ENCODE measurements at places on chromosomes 11 and 22.

- no peak for DNase-seq
Measured at GRCh38 chr11:94586546-94586945, 19.4 kb downstream of the PIWIL4 start.

DNA sequence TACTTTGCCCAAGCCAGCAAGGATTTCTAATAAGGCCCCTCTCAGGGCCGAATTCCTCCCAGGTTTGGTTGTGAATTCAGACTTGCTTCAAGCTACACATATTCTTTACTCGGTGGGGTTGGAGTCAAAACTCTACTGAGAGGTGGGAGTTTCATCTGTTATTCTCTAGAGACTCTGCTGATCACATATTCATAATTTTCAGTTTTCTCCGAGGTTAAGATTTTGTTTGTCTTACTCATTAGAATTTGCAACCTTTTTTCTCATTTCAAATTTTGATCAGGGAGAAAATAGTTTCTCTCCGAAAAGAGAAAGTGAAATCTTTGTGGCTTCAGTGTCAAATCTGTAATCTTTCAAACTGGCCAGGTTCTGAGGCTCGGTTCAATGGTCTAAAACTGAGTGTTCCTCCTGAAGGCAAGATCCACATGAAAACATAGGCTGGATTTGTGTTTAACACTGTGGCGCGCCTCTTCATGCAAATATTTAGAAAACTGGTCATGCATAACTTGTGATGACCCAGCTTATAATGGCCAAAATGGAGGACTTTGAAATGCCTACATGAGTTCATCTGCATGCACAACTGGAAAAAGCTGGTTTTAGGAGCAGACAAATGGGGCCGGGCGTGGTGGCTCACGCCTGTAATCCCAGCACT, 21.5 kb upstream of the GSTP1 start:
- no peak for DNase-seq

DNA sequence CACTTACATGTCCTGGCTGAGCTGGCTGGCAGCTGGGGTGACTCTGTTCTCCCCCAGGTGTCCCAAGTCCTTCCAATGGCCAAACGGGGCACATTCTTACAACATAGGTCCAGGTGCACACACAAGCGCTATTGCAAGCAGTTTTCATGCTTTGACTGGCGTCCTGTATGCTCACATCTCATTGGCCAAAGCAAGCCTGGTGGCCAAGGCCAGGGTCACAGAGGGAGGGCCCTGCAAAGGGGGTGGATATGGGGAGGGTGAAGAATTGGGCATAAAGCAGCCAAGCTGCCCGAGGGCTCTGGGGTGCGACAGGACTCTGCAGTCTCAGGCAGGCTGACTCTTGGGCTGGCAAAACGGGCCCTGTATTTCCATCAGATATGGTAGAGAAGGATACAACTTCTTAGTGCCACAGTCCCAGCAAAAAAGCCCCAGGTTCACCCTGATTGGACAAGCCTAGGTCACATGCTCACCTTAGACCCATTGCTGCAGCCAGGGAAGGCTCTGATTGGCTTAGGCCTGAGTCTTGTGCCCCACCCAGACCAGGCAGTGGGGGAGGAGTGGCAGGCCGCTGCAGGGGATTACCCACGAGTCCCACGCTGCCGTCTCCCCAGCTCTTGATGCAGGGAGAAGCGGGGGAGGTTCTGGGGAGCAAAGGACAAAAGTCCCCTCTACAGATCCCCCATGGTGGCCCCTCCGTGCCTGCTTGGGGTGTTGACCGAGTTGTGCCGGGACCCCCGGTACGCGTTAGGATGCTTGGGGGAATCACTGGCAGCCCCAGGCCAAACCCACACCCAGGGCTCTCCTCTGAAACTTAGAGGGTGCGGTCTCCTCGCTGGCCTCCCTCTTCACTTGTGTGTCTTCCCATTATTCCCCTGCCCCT, 110.8 kb downstream of the ARHGAP8 start:
- no peak for DNase-seq

GRCh38 chr22:23088199-23088604, 17.9 kb downstream of the GNAZ start:
- no peak for DNase-seq

DNA sequence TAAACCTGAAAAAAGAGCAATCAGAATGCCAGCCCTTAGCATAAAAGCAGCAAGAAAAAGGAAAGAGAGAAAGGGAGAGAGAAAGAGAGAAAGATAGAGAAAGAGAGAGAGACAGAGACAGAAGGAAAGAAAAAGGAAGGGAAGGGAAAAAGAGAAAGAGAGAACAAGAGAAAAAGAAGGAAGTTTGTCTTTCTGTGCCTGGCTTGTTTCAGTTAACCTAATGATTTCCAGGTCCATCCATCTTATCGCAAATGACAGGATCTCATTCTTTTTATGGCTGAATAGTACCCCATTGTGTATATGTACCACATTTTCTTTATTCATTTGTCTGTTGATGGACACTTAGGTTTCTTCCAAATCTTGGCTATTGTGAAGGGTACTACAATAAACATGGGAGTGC, 230.8 kb downstream of the GUCY1A2 start:
- no peak for DNase-seq

DNA sequence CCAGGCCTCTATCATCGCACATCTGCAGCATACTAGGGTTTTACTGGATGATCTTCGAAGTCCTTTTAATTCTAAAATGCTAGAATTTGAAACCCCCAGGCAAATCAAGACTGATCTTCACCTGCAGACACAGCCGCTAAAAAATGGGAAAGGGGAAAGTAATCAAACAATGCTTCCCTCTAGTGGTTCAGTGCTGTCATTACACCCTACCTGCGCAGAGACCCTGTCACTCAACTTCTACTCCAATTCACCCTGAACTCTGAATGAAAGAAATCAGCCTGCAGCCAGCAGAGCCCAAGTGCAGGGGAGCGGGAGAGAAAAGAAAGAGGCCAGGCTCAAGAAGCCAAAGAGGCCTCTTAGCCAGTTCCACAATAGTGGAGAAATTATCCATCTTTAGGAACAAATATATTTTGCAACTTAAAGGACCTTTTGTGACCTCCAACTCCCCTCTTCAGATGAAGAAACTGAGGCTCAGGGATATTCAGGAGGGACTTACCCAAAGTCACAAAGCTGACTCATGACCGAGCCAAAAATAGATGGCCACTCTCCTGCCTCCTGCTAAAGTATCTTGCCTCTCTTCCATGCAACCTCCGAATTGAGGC, 33.0 kb downstream of the SERGEF start:
- DNase-seq = no peak

DNA sequence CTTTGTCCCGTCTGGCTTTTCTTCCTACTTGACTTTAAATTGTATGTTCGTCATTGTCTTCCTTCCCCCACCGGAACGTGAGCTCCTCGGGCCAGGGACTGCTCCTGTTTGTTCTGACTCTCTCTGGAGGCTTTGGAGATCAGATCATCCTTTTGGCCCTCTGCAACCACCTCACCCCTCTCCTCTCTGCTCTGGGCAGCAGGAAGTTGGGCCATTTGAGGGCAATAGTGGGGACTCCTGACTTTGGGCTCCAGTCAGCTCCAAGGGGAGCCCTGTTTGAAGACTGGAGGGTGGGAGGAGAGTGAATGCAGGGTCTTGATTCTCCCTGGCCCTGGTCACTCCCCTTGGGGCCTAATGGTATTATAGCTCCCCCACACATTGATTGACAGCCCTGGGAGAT, 186.3 kb upstream of the B3GAT1 start:
- no peak for DNase-seq

DNA sequence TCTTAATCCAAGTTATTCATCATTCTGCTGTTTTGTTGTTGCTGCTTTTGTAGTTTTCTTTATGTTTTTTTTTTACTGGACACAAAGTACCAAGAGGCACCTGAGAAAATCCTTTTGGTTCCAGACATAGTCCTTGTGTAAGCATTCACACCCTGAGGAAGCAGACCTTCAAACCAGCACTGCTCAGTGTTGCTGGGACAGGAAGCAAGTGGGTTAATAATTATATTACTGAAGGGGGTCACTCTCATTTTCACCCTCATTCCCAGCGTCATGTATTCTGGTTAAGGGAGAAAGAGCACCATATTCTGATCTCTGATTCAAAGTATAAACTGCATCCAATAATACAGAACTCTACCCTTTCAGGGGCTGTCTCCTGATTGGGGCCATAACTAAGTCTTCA, 5.9 kb upstream of the ALKBH3 start:
- no peak for DNase-seq

- no peak for DNase-seq
Measured at GRCh38 chr11:126136507-126136906, 73.8 kb upstream of the CDON start.

- no peak for DNase-seq
Measured at GRCh38 chr11:12434325-12434654, 56.9 kb downstream of the PARVA start.

DNA sequence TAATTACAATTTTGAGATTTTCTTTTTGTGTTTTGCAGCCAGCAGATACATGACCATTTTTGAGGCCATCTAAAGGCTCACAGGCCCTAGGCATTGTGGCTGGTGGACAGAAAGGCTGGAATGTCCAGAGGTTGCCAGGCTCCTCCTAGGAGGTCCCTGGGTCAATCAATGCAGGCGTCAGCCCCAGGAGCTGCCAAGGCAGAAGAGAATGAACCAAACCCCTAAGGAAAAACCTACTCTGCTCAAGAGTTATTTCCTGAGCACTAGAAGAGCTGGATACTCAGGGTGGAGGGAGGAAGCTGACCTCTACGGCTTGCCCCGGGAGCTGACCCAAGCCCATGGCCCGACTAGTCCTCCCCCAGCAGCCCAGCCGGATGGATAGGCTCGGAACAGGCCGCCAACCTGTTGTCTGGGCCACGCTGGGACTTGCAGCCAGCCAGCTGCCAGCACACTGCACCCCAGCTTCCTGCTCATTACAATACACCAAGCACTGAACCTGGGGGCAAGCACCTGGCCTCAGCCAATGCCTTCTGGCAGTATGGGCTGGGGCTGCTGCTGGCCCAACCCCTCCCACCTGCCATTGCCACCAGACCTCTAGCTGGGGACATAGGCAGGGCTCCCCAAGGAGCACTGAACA, 5.7 kb upstream of the SCGB1A1 start:
- no peak for DNase-seq

DNA sequence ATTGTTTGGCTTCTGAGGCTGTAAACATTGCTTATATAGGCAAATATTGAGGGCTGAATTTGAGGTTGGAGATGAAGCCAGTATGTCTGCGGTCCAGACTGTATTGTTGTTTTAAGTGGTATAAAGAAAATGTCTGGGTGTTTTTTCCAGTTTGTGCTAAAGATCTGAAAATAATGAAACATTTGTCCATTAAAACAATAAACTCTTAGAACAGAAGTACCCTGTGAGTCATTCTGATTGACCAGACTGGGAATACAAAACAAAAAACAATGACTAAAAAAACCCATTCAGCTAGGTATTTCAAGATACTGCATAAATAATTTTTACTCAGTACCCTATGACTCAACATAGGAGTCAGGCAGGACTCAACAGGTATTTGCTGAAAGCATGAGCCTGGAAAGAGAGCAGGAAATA, 20.4 kb downstream of the ALKBH8 start:
- no peak for DNase-seq

DNA sequence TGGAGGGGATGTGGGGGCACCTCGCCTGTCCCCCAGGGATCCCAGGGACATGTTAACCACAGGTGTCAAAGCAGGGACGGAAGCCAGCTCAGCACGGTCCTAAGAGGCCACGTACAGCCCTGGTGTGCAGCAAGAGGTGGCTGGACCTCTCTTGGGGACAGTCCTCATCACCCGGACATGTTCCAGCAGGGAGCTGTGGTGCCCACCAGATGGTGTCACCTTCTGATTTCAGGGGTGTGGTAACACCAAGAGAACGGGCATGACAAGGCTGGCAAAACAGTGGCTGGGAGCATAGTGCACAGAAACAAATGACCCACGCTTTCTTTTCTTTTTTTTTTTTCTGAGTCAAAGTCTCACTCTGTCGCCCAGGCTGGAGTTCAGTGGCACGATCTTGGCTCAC, 25.6 kb upstream of the COMT start:
- no peak for DNase-seq

- no peak for DNase-seq
Measured at GRCh38 chr11:35553831-35554230, 28.4 kb upstream of the PAMR1 start.

- DNase-seq = no peak
Measured at GRCh38 chr11:119709638-119710346, 19.2 kb downstream of the NECTIN1 start.

- DNase-seq = no peak
Measured at GRCh38 chr22:26894766-26895485, 237.5 kb downstream of the MIAT start.

DNA sequence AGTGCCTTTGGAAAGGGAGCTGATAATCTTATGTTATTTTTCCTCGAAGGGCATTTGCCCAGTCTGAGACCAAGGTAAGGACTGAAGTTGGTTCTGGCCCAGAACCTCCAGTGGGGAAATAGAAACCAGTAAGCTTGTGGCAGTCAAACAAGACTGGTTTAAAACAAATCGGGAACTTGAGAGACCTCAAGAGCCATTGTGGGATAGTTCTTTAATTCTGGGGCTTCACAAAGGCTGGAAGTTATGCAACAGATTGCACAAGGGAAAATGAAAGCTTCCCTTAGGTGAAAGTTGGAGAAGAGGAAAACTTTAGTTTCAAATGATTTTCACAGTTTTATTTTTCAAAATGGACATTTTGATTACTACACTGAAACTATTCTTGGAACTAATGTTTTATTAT, 33.5 kb upstream of the RAB38 start:
- no peak for DNase-seq

DNA sequence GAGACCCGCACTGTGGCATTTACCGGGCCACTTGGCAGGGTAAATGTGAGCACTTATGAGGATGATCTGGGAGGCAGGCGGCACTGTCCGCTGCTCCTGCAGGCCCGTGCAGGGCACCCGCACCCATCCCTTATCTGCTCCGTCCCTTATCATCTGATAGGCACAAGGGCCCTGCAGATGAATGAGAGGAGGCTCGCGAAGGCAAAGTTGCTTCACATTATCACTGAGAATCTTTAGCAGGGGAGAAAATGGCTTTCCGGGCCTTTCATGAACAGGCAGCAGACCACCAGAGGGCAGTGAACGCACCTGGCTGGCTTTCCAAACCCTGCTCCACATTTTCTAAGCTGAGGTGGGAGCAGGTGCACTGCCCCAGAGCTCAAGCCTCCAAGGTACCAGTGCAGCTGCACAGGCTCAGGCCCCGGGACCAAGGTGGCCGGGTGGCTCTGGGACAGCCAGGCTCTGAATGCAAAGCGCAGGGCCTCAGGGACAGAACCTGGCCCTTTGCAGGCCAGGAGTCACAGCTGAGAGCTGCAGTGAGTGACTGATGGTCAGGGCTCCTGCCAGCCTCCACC, 165.6 kb downstream of the SHANK2 start:
- DNase-seq = no peak

DNA sequence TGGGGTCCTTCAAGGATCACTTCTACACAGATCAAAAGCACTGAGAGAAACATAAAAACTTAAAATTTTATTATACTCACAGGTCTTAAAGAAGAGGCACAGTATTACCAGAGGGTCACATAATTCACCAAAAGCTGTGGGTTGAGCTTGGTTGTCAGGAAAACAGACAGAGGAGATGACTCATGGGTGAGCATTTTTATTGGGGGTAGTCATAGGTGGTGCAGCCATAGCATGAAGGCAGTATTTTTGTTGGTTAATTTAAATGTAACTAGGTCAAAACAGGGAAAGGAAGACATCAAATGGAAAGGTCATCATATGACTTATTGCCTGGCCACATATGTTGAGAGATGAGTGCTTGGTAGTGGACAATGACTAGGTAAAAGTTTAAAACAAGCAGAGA, 24.2 kb downstream of the OR5B17 start:
- DNase-seq = no peak

Measured in stimulated activated CD4-positive, alpha-beta T cell treated with anti-CD3 and anti-CD28 coated beads, Interleukin-1b, Interleukin-23, amount 100 ng/mL, for 1 hour (primary cell).